Left cardiac atrium (tissue), 4 donors: ENCODE measurements at places on chromosomes 5 and 9.

- DNase-seq, result no peak
Observed at GRCh38 chr5:143752165-143752850, 59.7 kb upstream of the HMHB1 start.

GRCh38 chr9:18261181-18261580 is 212.8 kb upstream of the ADAMTSL1 start:
- DNase-seq, result no peak

GRCh38 chr5:103441523-103441922 is 121.1 kb downstream of the NUDT12 start:
- DNase-seq, result no peak

GRCh38 chr5:133642153-133642722 is 29.9 kb upstream of the FSTL4 start:
- DNase-seq, result no peak

DNA sequence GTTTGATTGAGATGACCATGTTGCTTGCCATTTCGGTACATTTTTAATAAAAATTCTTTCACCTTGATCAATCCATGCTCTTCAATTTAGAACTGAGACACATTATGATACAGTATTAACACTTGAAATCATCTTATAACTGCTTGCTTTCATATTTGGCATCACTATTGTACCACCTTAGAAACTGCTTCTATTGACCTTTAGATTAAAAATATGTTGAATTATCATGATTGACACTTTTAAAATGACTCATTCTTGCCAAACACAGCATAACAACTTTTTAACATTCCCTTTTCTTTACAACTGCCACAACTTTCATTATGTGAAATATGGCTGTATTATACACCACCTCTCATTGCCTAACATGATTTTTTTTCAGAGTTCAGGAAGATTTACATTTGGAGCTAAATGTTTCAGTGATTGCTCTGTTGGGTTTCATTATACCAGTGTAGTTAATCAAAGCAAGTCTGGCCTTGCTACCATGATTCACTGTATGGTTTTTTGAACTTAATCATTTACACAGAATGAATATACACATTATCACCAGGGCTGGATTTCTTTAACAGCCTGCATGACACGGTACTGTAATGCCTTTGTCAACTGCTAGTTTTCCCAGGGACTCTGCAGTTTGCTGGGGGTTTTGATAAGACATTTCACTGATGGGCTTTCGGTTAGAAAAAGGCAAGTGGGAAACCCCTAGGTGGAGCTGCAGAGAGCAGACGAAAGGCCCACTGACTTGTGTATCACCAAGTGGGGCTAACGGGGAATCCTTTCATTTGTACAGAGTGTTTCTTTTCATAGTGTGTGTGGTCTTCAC is 93.6 kb upstream of the TLE4 start:
- DNase-seq, result no peak

DNA sequence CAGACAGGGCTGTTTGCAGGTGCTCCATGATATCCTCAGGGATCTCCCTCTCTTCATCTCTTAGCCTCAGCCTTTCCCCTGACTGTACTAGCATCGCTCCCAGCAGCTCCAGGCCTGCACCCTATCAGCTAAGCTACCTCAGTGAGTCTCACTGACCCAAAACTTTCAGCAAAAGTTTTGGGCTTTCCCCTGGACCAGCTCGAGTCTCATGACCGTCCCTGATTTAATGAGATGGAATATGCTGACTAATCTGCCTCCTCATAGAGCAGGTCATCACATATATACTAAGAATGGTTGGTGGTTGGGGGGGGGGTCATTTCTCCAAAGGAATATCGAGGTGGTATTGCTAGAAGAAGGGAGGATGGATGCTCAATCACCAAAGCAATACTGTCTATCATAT is 151.5 kb downstream of the NR3C1 start:
- no peak for DNase-seq

- no peak for DNase-seq
Observed at GRCh38 chr5:33277061-33277650, 163.6 kb upstream of the TARS1 start.

DNA sequence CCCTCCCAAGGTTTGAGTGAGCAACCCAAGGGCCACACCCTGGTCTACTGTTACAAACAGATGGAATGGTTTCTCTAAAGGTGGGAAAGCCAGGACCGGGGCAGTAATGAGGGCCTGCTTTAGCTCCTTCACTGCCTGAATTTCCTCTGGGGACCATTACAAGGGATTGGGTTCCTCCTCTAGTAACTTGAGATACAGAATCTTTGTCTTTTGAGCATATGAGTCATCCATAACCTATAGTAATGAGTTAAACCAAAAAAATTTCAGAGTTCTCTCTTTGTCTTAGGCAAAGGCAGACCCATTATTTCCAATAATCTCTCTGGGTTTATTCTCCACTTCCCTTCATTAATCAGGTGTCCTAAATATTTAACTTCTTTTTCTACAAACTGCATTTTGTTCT is 618.8 kb downstream of the HINT1 start:
- no peak for DNase-seq

DNA sequence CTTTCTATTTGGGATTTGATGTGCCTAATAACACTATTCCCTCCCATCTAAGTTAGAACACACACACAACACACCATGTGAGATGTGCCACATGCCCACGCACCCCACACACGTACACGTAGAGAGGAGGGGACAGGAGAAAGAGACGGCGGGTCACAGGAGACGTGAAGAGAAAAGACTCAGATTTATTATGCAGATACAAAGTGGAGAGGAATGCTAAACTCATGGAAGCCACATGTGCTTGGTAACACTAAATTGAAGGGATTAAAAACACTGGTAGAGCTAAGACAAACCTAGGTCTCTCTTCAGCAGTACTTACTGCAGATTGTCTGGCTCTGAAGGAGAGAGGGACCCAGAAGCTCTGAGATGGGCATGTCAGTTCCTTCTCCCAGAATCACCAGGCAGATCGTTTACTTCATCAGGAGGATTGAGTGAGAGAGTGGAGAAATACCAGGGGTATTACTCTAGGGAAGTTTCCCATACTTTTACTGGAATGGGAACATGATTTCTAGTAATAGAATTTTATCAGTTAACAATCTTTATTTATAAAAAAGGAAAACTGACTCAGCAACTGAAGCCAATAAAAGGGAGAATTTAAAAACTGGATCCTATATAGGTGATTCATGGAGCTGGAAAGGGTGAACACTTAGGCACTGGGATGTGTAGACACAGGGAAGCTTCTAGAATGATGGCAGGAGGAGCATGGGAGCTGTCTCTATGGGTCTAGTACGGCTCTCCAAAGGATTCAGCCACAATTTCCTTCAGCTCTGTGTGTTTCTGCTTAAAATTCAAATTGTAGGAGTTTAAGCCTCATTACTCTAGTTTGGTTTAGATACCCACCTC is 139.4 kb downstream of the MACIR start:
- no peak for DNase-seq

DNA sequence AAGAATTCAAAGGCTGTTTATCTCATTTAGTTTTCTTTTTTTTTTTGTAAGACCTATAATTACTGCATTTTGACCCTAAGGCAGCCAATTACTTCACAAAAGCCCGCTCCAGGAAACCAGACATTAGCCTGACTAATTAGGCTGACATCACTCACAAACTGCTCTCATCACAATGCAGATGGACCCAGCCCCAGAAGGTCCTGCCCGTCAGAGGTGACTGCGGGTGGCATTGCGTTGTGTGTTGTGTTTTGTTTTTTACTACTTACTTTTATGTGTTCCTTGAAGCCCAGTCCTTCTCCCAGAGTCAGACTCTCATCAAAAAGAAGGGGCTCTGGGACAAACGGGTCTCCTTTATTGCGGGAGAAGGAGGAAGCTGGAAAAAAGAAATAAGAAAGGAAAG is 172.2 kb downstream of the HSD17B3 start:
- DNase-seq, result no peak

DNA sequence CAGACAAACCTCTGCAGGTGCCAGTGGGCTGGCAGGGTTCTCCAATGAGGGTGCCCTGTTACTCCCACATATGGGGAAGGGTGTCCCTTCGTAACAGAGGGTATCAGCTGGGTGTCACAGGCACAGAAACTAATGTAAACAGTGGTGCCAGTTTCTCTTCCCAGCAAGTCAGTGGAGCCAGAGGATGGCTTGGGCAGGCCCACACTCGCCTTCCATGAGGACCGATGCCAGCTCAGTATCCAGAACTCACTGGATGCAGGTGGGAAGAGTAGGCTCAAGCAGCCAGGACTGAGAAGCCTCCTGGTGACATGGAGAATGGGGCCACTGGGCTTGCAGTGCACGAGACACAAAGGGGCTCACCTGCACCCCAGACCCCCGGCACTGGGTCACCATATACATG is 30.4 kb downstream of the FSTL4 start:
- no peak for DNase-seq

- no peak for DNase-seq
Observed at GRCh38 chr5:98581112-98581997, 192.1 kb upstream of the RGMB start.

GRCh38 chr5:38515646-38516045 is 40.8 kb downstream of the LIFR start:
- DNase-seq, result no peak

DNA sequence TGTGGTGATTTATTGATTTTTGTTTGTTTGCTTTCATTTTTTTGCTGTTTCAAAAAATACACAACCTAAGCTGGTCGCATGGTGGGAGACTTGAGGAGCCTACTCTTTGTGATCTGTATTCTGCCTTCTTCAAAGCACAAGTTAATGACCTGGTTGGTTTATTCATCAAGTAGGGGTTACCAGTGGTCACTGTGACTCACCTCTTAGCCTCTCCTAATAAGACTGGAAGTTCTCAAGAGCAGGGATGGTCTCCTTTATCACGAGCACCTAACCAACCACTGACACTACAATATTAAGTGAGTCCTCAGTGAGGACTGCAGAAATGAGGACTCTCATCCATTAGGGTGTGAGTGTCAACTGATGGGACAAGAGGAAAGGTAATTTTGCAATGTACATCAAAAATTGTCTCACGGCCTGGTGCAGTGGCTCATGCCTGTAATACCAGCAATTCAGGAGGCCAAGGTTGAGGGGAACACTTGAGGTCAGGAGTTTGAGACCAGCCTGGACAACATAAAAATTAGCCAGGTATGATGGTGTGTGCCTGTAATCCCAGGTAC is 13.6 kb upstream of the MTMR12 start:
- DNase-seq, result no peak

DNA sequence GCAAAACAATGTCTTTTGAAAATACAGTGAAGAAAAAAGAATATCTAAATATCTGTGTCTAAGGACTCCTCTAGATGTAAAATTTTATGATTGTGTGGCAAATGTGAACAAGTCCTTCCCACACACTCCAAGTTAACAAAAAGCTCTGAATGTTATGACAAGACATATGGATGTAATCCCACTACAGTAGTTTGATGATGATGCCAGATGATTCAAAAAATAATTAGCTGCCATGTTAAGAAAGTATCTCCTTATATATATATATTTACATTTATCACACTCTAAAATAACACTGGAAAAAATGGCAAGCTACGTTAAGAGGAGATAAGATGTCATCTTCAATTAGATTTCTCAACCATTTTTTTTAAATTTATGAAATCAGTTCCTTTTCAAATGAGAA is 178.5 kb downstream of the NFIB start:
- DNase-seq, result no peak

GRCh38 chr9:116668970-116669695 is 18.0 kb upstream of the TRIM32 start:
- DNase-seq, result no peak

GRCh38 chr5:76074487-76075065 is 8.6 kb upstream of the SV2C start:
- DNase-seq, result no peak

GRCh38 chr9:118650417-118650816 is 718.8 kb downstream of the BRINP1 start:
- no peak for DNase-seq

DNA sequence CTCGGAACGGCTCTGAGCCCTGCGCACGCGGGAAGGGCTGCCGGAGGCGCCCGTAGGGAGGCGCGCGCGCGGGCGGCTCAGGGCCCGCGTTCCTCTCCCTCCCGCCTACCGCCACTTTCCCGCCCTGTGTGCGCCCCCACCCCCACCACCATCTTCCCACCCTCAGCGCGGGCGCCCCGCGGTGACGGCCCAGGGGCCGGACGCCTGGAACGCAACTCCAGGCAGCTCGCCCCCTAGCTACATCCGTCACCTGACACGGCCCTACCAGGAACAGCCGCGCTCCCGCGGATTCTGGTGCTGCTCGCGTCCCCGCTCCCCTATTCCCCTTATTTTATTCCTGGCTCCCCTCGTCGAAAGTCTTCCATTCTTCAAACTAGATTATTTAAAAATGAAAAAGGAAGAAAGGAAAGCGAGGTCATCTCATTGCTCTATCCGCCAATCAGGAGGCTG is at the start of gene CDKN2B-AS1:
Gene CDKN2B-AS1, plus strand, starts transcription at position 236 of the 450 bp plus-strand sequence.
- DNase-seq, result peak; percentile 48

DNA sequence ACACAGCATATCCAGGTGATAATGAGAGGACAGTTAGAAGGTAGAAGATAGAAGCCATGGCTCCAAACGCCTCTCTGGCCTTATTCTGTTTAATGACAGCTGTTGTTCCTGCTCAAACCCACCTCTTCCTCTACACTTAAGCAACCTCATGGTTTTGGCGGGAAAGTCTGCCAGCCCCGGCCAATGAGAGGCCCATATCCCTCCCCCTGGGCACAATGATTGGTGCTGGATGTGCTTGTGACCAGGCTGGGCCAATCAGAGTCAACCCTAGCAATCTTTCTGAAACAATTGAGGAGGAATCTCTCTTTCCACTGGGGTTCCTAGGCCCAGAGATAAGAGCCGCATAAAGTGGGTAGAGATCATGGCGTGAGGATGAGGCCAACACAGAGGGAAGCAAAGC is 4.8 kb upstream of the GFI1B start:
- no peak for DNase-seq

DNA sequence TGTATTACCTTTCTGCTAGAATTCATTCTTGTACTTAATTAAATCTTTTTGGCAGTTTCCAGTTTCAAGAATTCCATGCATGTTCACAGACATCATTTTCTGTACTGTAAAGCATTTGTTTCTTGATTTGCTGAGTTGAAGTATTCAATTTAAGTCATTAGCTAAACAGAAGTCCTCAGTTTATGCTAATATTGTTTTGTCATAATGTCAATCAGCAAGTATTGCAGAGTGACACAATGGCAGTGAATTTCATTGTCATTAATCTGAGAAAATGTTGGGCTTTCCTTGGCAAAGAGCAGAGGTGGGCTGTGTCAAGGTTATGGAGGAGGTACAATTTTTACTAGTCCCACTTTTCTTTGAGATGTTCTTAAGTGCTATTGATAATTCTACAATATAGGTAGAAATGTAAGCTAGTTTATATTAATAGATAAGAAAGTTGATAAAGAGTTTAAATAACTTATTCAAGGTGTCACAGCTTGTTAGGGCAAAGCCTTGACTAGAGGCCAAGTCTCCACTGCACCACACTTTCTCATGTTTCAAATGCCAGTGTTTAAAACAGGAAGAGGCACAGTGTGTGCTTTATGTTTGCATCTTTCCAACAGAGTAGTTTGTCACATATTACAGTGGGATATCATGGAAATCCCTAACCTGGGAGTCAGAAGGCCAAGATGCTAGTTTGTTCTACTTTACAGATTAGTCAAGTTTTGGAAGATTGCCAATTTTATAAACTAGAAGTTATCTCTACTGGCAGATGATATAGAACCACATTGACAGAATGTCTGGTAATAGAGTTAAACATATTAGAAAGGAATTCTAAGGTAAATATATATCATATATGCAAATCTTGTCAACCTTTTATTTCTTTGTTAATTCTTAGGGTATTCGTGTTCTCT is 56.3 kb downstream of the SLF1 start:
- DNase-seq, result no peak

GRCh38 chr9:100167176-100167575 is 68.1 kb downstream of the INVS start:
- DNase-seq, result no peak

GRCh38 chr5:139684350-139684880 is 36.3 kb downstream of the CXXC5 start:
- no peak for DNase-seq
